ENCODE measurements at places on chromosomes 3 and 15. TPM values are rescaled to one million over a fixed set of nuclear protein-coding genes. Genes with fewer than 3 reads are reported as not detected.

GRCh38 chr15:92306663-92307062, 87.0 kb upstream of the ST8SIA2 start:
- DNase-seq: no peak

DNA sequence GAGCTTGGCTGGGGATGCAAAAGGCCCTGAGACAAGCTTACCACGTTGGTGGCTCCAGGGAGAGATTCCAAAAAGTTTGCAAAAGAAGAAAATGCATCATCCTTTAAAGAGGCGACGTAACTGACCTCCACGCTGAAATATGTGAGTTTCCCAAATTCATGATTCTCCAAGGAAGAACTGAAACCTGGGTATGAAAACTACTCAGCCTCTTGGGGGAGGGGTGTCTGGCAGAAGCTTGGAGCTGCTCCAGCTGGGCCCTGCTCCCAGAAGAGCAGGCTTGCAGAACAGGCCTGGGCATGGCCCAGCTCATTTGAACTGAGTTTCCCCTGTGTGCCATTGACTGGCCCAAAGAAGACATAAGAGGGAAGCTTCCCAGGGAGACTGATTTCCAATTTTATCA, 20.5 kb downstream of the CPN2 start:
- no peak for DNase-seq

DNA sequence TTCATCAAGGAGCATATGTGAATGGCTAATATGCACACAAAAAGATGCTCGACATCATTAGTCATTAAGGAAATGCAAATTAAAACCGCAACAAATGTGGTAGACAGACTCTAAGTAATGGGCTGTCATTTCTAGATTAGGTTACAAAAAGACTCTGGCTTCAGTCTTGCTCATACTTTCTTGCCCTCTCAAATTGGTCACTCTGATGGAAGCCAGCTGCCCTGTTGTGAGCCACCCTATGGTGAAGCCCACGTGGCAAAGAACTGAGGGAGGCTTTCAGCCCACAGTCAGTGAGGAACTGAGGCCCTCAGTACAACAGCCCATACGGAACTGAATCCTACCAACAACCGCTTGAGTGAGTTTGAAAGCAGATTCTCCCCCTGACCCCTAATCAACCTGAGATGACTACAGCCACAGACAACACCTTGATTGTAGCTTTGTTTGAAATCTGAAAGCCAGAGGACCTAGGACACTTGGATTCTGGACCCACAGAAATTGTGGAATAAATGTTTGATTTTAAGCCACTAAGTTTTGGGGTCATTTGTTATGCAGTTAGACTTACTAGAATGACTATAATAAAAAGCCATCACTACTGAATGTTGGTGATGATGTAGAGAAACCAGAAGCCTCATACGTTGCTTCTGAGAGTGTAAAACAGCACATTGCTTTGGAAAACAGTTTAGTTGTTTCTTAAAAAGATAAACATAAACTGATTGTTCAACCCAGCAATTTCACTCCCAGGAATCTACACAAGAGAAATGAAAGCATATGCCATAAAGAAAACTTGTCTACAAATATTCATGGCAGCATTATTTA, 45.7 kb downstream of the EHHADH start:
- no peak for DNase-seq

- no peak for DNase-seq
Measured at GRCh38 chr3:96370637-96371036, 443.8 kb upstream of the EPHA6 start.

- no peak for DNase-seq
Measured at GRCh38 chr3:134776518-134776917, 18.5 kb upstream of the EPHB1 start.

DNA sequence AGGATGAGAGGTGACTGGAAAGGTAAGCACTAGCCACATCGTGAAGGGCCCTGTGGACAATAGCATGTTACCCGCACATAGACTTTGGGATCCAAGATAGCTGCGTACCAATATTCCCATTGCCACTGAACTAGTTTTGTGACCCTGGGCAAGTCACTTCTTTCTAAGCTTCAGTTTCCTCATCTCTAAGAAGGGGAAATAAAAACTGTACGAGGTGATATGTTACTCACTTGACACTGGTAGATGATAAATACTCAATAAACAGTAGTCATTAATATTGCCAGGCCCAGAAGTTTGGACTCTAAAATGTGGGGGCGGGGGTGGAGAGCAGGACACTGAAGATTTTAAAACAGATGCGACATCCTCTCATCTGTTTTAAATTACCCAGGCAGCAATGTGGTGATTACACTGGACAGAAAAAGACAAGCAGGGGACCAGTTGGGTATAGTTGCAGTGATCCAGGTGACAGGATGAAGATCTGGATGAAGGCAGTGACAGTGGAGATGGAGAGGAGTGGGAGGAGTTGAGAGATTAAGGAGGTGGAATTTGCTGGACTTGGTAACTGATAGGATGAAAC, 2.5 kb downstream of the ATG7 start:
- no peak for DNase-seq

DNA sequence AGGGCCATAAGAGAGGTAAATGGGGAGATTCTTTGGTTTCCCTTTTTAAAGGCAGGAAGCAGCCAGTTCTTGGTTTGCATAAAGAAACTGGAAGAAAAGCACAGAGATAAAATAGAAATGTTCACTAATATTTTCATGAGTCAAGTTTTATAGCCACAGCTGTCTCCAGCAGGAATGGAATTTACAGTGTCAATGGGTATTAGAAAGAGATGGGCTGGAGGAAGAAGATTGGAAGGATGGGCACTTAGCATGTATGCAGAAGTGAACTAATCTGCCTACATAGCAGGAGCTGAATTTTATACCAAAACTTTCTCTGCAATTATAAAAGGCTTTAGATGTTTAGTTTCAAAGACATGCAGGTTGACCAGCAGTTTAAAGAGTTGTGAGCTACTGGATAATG, 521.9 kb upstream of the GOLIM4 start:
- no peak for DNase-seq

GRCh38 chr3:44950275-44950734, 25.7 kb downstream of the ZDHHC3 start:
- DNase-seq: no peak

GRCh38 chr3:89859757-89860156, 752.3 kb downstream of the EPHA3 start:
- no peak for DNase-seq

DNA sequence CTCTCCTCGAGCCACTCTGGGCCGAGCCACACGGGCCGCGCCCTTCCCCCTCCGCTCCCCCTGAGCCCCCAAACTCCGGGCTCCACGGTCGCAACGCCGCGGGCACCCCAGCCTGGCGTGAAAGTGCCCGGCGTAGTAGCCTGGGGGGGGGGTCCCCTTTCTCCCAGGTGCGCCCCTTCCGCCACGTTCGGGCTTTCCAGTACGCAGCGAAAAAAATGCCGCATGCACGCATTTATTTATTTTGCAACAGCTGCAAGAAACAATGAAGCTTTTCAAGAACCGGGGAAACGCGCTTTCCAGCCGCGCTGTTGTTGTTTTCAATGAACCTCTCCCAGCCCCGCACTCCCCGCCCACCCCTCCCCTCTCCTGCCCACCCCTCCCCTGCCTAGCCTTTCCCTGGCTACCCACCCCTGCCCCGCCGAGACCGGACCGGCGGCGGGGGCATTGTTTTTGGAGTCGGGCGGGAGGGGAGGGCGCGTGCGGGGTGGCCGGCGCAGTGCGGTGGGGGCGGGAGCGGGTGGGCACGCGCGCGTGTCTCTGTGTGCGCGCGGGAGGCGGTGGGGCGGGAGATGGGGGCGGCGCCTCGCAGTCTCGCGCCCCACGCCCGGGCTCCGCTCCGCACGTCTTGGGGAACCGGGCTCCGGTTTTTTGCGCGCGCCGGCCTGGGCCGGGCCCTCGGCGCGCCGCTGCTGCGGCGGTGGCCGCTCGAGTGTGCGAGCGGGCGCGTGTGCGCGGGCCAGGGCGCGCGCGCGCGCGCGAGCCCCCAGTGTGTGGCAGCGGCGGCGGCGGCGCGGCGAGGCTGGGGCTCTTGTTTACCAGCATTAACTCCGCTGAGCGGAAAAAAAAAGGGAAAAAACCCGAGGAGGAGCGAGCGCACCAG, at the start of gene IGF1R:
IGF1R (plus strand) TSS at position 766 of the 880 bp plus-strand sequence. CDS start 1,043 bp downstream, outside the sequence.
- no peak for DNase-seq

MME gene
- total RNA-seq: 1.7 TPM

DNA sequence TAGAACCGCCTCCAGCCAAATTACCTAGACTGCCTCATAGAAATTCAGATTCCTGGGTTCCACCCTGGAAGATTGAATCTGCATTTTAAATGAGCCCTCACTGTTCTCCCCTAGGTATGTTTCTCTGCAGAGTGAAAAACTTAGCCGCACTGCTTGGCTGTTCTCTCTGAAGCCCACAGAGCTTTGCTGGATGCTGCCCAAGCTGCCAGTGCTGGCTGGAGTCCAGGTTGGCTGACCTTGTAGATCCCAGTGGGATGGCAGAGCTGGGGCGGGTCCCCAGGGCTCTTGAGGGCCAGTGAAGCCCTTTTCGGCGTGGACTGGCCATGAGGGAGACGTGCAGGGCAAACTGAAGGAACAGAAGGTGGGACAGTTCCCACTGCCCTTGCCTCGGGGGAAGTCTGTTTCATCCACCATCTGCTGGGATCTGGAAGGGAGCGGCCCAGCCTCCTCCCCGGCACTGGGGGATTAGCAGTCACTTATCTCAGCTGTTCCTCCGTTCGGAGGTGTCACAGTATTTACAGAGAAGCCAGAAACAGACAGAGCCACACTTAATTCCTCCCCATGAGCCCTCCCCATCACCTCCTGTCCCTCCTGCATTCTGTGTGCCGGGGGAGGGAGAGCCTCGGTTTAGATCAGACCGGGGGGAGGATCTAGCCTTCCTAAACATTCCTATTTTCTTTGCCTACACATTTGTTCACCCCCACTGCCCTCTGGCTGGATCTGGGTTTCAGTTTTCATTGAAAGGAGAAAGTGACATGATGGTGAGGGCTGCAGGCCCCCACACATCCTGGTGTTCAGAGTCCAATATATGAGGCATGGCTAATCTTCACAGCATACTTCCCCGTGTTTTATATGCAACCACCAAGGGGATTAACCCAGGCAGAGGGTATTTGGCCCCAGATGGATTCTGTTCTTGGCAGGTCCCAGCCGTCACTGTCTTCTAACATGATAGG, 4.1 kb upstream of the ACTC1 start:
- DNase-seq: peak; percentile 93

DNA sequence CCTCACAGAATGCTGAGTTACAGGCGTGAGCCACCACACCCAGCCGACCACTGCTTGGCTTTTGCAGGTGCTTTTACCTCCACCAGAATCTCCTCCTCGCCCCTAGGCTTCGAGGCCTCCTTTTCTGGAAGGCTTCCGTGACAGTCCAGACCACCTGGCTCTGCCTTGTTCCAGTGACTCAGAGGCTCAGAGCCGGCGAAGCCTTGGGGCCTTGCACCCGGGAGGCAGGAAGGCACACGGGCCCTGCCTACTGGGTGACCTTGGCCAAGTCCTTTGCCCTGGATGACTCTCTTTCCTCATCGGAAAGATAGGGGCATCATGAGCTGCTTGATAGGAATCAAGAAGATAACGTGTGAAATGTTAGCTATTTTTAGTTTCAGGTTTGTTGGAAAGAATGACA, 31.3 kb upstream of the FURIN start:
- DNase-seq: no peak

- no peak for DNase-seq
Measured at GRCh38 chr15:82595766-82596165, 51.4 kb downstream of the CPEB1 start.

GRCh38 chr3:188915127-188915526, 256.6 kb upstream of the TPRG1 start:
- DNase-seq: no peak

COLQ gene
- 5.6 TPM for total RNA-seq

- DNase-seq: no peak
Measured at GRCh38 chr3:173342679-173343078, 54.9 kb upstream of the NLGN1 start.
